H7 (cell line): ENCODE measurements at places on chromosomes 2 and 18. TPM values are rescaled to one million over a fixed set of nuclear protein-coding genes. Genes with fewer than 3 reads are reported as not detected.

VIT gene
- 0.52 TPM in 1 of 2 replicates, not detected in the other for total RNA-seq

ZNF513 gene
- total RNA-seq, result 11.8 and 19.2 TPM in 2 replicates

ARMC9 gene
- total RNA-seq, result 25.0 and 33.6 TPM in 2 replicates

EHD3 gene
- total RNA-seq, result 7.3 and 8.7 TPM in 2 replicates

HDAC4 gene
- 18.1 and 28.5 TPM in 2 replicates for total RNA-seq

MSTN gene
- total RNA-seq, result not detected in 2 replicates

SOX11 gene
- 20.9 and 26.6 TPM in 2 replicates for total RNA-seq

KATNAL2 gene
- 7.5 and 20.2 TPM in 2 replicates for total RNA-seq

TRMT61B gene
- total RNA-seq, result 26.1 and 26.6 TPM in 2 replicates

MFSD2B gene
- 0.11 and 0.21 TPM in 2 replicates for total RNA-seq

CD8B2 gene
- total RNA-seq, result not detected in 2 replicates

C2orf15 gene
- 2.2 and 5.7 TPM in 2 replicates for total RNA-seq

CCBE1 gene
- total RNA-seq, result 1.3 and 1.5 TPM in 2 replicates

C2orf78 gene
- total RNA-seq, result 0.15 TPM in 1 of 2 replicates, not detected in the other

SPOPL gene
- total RNA-seq, result 5.1 and 7.8 TPM in 2 replicates

FAM228A gene
- 0.14 and 0.18 TPM in 2 replicates for total RNA-seq

WDFY1 gene
- 88.8 and 118 TPM in 2 replicates for total RNA-seq

LIMS3 gene
- total RNA-seq, result not detected in 2 replicates

SP110 gene
- 1.8 and 2.2 TPM in 2 replicates for total RNA-seq

SERPINB10 gene
- not detected in 2 replicates for total RNA-seq

SGPP2 gene
- not detected in 2 replicates for total RNA-seq

ABCG5 gene
- not detected in 2 replicates for total RNA-seq

SP140L gene
- total RNA-seq, result 6.0 and 6.5 TPM in 2 replicates

CROCC2 gene
- total RNA-seq, result 0.38 TPM in 1 of 2 replicates, not detected in the other

TLX2 gene
- total RNA-seq, result not detected in 2 replicates

EDAR gene
- 0.03 and 0.11 TPM in 2 replicates for total RNA-seq

CPO gene
- 2.4 and 3.9 TPM in 2 replicates for total RNA-seq

TDRD15 gene
- total RNA-seq, result not detected in 2 replicates
